ENCODE measurements at places on chromosomes 12 and 14.

DNA sequence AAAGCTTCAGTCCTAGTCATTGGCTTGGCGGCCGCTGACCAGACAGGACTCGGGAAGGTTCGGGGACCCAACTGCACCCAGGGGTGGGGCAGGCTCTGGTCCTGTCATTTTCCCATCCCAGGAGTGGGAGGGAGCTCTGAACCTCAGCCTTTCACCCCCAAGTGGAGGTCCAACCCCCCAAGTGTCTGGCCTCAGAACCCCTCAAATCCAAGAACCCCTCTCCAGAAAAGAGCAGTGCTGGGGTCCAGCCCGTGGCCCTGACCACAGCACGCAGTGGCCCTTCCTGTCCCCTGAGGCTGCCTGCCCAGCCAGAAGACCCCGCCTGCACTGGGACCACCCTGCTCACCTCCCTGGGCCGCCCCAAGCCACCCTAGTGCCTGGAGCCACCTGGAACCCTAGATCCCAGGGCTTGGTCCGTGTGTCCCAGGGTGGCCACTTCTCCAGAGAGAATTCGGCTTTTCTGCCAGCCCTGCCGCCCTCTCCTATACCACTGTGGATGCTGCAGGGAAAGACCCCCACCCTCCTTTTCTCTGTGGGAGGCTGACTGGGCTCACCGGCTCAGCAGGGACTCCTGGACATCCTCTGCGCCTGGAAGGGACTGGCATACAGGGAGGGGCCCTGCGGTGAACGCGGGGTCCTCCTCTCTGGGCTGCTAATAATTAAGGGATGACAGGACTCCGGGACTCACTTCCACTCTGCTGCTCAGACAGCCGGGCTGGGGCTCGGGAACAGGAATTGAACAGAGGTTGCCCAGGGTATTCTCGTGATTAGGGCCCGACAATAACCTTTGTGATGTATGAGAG is 326.9 kb upstream of the SFSWAP start:
- DNase-seq = no peak
- H3K27me3 ChIP-seq = no peaks in the 10 kb centered on the region
- H3K27ac ChIP-seq = no peak overlapping the region
- no peak overlapping the region for H3K4me3 ChIP-seq

DNA sequence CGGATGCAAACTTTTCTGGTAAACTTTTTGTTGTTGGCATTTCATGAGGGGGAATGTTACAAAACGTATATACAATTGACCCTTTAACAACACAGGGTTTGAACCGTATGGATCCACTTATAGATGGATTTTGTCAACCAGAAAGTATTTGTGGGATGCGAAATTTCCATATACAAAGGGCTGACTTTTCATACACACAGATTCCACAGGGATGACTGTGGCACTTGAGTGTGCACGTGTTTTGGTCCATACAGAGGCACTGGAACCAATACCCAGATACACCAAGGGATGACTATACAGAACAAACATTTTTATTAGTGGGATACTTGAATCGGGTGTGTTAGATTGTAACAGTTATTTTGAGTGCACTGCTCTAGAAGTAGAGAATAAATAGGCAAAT is 29.8 kb upstream of the CCT2 start:
- no peak overlapping the region for H3K27ac ChIP-seq
- H3K4me1 ChIP-seq = peaks cover 9% of the 10 kb centered on the region
- no peak for DNase-seq
- no peaks in the 10 kb centered on the region for H3K27me3 ChIP-seq
- H3K4me3 ChIP-seq = no peak overlapping the region

GRCh38 chr12:131764738-131765137 is 53.8 kb downstream of the SFSWAP start:
- H3K27ac ChIP-seq = no peak overlapping the region
- H3K4me1 ChIP-seq = no peaks in the 10 kb centered on the region
- H3K36me3 ChIP-seq = no peaks in the 10 kb centered on the region
- H3K4me3 ChIP-seq = no peak overlapping the region
- DNase-seq = no peak

DNA sequence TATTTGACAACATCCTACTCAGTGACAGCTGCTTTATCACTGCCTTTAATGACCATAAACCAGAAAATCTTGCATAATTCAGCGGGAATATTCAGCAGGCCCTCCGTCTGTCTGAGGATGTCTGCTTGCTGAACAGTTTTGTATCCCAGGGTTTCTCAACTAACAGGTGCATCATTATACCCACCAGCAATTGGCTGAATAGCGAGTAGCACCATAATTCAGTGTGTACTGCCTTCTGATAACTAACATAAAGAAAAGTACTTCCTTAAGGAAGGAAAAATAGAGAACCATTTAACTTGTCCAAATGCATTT is 680.1 kb downstream of the GALC start:
- H3K4me3 ChIP-seq = no peak overlapping the region
- H3K4me1 ChIP-seq = no peaks in the 10 kb centered on the region
- DNase-seq = no peak
- no peak overlapping the region for H3K27ac ChIP-seq
- no peaks in the 10 kb centered on the region for H3K36me3 ChIP-seq
- H3K27me3 ChIP-seq = no peaks in the 10 kb centered on the region

GRCh38 chr12:28611115-28611435 is 420.8 kb downstream of the CCDC91 start:
- no peaks in the 10 kb centered on the region for H3K36me3 ChIP-seq
- no peaks in the 10 kb centered on the region for H3K4me1 ChIP-seq
- DNase-seq = no peak
- H3K27ac ChIP-seq = no peak overlapping the region

DNA sequence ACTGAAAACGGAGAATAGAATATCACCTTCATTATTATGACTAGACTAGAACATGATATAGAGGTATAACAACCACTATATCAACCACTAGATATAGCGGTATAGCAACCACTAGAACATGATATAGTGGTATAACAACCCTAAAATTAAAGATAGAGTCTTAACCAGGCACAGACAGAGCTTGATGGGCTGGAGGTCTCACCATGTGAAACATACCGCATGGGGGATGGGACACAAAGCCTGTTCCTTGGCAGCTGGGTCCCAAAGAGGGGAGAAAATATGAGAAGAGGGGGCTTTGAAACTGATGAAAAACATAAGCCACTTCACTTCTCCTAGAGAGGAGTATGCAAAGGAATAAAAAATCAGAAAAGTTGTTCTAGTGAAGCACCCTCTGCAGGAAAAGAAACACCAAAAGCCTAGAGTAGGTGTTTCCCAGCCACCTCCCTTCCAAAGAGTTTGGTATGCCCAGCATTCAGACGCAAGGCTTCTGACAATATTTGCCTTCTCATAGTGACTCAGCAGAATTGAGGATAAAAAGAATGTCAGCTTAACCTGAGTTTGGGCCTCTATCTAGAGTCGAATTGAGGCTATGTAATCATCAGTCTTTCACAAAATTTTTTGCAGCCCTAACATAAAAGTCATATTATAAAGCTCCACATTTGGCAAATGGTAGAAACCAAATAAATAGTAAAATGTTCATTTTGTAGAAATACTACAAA is 316.4 kb downstream of the NOVA1 start:
- no peaks in the 10 kb centered on the region for H3K27me3 ChIP-seq
- H3K27ac ChIP-seq = no peak overlapping the region
- no peak overlapping the region for H3K4me3 ChIP-seq
- no peaks in the 10 kb centered on the region for H3K36me3 ChIP-seq
- no peak for DNase-seq
- no peaks in the 10 kb centered on the region for H3K4me1 ChIP-seq

- H3K27me3 ChIP-seq = no peaks in the 10 kb centered on the region
- no peak overlapping the region for H3K4me3 ChIP-seq
- no peak overlapping the region for H3K27ac ChIP-seq
- no peak for DNase-seq
Observed at GRCh38 chr12:117273091-117273490, 82.8 kb upstream of the FBXO21 start.

DNA sequence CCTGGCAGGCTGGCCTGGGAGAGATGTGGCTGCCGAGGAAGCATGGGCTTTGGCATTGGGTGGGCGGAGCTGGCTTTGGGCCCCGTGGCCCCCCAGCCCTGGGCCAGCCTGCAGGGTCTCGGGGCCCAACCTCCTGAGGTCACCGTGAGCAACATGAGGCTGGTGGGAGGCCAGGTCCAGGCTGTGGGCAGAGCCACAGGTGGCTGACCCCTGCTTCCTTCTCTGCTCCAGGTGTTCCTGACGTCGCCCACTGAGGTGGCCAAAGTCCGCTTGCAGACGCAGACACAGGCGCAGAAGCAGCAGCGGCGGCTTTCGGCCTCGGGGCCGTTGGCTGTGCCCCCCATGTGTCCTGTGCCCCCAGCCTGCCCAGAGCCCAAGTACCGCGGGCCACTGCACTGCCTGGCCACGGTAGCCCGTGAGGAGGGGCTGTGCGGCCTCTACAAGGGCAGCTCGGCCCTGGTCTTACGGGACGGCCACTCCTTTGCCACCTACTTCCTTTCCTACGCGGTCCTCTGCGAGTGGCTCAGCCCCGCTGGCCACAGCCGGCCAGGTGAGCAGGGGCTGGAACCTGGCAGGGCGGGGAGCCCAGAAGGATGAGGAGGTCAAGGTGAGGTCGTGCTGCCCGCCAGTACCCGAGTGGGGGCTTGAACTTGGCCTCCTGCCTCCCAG is 5.5 kb downstream of the SLC25A47 start:
- no peaks in the 10 kb centered on the region for H3K27me3 ChIP-seq
- peaks cover 12% of the 10 kb centered on the region for H3K4me1 ChIP-seq
- H3K36me3 ChIP-seq = no peaks in the 10 kb centered on the region
- H3K4me3 ChIP-seq = no peak overlapping the region
- H3K27ac ChIP-seq = peak overlapping the region; percentile 69
- DNase-seq = peak; percentile 82

- H3K27ac ChIP-seq = no peak overlapping the region
- H3K4me3 ChIP-seq = no peak overlapping the region
- H3K36me3 ChIP-seq = no peaks in the 10 kb centered on the region
- no peaks in the 10 kb centered on the region for H3K4me1 ChIP-seq
- DNase-seq = no peak
- H3K27me3 ChIP-seq = no peaks in the 10 kb centered on the region
Observed at GRCh38 chr14:29178971-29179370, 412.4 kb downstream of the FOXG1 start.

GRCh38 chr14:24051176-24051788 is 527 bp upstream of the CARMIL3 start:
- peak overlapping the region; percentile 34 for H3K4me3 ChIP-seq
- H3K36me3 ChIP-seq = no peaks in the 10 kb centered on the region
- H3K4me1 ChIP-seq = peaks cover 20% of the 10 kb centered on the region
- no peaks in the 10 kb centered on the region for H3K27me3 ChIP-seq
- no peak for DNase-seq
- peak overlapping the region; percentile 47 for H3K27ac ChIP-seq

GRCh38 chr14:69259527-69260189 is at the start of gene GALNT16:
TSS of gene GALNT16 (plus strand) at chr14:69260158. CDS start at chr14:69260291, 133 bp downstream.
- H3K4me3 ChIP-seq = peak within 1 kb of the TSS; percentile 50
- H3K27ac ChIP-seq = peak within 1 kb of the TSS; percentile 25
- no peaks in the 10 kb centered on the region for H3K27me3 ChIP-seq
- no peaks in the 10 kb centered on the region for H3K36me3 ChIP-seq
- peak; percentile 21 for DNase-seq

DNA sequence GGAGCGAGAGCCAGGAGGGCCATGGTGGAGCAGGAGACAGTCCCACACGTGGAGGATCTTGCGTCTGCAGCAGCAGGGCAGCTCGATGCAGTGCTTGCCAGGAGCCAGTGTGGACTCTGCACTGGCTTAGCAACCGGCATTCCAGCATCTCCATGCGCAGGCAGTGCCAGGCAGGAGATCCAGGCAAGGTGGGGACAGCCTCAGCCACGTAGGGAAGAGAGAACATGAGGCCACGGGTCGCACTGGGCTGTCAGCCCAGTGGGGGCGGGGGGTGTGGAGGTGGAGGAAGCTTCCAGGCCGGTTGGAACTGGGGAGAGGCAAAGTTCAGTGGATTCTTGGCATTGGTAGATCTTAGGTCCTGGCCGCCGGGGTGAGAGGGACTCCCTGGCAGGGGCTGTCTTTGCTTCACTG is 121.0 kb upstream of the EVL start:
- peak; percentile 17 for DNase-seq
- no peaks in the 10 kb centered on the region for H3K36me3 ChIP-seq
- no peak overlapping the region for H3K27ac ChIP-seq

DNA sequence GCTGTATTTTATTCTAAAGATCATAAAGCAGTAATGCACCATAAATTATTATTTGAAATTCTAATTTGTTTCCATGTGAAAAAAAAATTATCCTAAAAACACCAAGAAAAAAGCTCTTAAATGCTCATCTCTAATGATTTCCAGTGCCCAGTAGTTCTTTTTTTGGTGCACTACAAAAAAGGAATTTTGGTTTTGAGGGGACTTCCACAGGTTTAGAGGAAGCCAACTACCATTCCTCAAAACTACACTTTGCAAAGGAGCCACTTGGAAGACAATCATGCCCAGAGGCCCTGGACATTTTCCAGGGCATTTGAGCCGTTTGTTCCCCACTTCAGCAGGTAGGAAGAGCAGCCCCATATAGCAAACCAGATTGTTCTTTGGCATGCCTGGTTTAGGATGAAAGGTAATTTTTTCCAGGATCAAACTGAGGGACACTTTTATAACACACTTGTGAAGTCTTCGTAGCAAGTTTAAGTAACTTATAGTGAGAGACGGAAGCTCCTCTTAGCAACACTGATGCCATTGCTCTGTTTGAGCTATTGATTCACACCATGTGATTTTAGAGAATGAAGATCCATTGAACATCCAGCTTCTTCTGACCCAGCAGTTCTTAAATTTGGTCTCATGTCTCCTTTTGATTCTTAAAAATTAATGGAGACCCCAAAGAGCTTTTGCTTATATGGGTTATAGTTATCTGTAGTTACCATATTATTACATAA is 187.9 kb downstream of the ETV6 start:
- no peak overlapping the region for H3K27ac ChIP-seq
- no peaks in the 10 kb centered on the region for H3K27me3 ChIP-seq
- H3K36me3 ChIP-seq = no peaks in the 10 kb centered on the region
- no peak overlapping the region for H3K4me3 ChIP-seq
- peaks cover 62% of the 10 kb centered on the region for H3K4me1 ChIP-seq
- DNase-seq = no peak

DNA sequence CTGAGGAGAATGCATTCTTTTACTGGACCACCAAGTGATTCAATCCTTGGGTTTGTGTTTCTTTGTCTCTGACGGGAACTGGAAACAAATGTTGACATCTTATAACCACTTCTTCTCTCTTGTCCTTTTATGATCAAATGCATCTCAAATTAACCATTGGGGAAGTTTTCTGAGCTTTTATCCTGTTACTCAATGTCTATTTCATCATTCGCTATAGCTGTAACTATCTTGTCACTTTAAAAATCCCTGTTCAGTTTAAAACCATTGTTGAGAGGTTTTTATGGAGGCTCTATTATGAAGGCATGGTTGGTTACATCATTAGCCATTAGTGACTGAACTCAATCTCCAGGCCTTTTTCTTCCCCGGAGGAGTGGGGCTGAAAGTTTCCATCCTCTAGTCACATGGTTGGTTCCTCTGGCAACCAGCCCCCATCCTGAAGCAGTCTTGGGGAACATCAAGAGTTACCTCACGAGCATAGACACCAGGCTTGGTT is 2.7 kb upstream of the CLEC6A start:
- DNase-seq = no peak
- no peaks in the 10 kb centered on the region for H3K36me3 ChIP-seq
- H3K4me3 ChIP-seq = no peak overlapping the region
- no peaks in the 10 kb centered on the region for H3K27me3 ChIP-seq
